ENCODE measurements at places on chromosomes 2 and 18. TPM values are rescaled to one million over a fixed set of nuclear protein-coding genes. Genes with fewer than 3 reads are reported as not detected.

DNA sequence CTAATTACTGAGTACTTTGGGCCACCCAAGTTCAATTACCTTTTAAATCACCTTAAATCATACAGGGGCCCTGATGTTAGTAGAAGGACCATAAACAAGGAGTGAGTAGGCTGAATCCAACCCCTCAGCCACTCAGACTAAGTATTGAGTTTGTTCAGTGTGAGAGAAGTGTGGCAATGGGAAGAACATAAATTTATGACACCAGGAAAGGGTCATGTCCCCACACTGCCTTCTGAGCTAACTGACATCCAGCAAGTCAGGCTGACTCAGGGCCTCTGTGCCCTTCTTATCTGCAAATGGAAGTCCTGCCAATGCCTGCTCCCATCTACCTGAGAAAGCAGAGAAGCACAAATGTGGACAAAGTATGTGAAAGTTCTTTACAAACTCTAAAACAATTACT is 12.9 kb downstream of the PLEKHM3 start:
- DNase-seq: no peak

- peak; percentile 14 for DNase-seq
Measured at GRCh38 chr2:56184500-56185011, 766 bp downstream of the CCDC85A start.

DNA sequence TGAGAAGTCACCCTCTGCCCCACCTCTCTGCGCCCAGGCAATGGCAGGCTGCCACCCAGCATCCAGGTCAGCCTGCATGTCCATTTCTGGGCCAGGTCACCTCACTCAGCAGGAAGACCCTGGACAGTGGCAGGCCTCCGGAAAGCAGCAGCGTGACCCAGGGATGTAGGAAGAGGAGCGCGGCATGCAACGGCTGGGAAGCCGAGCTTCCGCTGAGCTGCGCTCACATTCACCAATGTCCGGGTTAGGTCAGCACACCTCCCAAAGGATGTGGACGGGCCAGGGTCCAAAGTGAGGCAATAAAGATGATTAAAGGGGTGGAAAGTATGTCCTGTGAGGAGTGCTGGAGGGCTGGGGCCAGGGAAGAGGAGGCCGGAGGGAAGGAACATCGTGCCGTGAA is 174.5 kb downstream of the CTIF start:
- peak; percentile 47 for DNase-seq

- DNase-seq: no peak
Measured at GRCh38 chr2:138336146-138336545, 165.4 kb upstream of the SPOPL start.

- no peak for DNase-seq
Measured at GRCh38 chr2:38322224-38322914, 54.7 kb downstream of the ATL2 start.

DNA sequence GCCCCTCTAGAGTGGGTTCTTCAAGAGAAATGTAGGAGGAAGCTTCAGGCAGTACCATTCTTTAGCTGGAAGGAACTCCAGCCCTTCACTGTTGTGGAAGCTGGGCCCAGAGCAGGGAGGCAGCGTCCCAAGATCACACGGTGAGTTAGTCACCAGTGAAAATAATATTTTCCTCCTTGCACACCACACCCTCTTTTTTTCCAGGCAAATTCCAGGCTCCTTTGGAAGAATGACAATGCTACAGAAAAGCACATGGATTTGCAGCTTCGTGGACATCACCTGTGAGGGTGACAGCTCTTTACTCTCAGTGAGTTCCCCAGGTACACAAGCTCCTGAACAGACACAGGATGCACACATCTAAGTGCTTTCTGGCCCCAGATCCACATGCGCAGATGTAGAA is 157.1 kb downstream of the COL6A3 start:
- DNase-seq: peak; percentile 88

GRCh38 chr2:31785876-31786275 is 205.1 kb upstream of the SRD5A2 start:
- no peak for DNase-seq

DNA sequence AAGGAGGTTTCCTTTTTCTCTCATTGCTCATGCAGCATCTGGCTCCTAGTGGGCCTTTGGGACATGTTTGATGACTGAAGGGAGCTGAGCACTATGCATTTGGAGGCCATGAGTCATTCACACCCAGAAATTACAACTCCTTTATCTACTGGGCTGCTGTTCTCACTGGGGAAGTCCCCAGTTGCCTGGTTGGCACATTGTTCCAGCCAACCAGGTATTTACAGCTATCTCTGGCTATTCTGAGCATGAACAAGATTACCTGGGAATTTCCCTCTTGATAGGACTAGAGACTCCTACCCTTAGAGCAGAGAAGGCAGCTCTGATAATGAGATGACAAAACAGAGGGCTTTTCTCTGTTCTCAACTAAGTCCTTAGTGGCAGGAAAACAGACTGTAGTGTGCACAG is 206.5 kb downstream of the SETBP1 start:
- no peak for DNase-seq

DNA sequence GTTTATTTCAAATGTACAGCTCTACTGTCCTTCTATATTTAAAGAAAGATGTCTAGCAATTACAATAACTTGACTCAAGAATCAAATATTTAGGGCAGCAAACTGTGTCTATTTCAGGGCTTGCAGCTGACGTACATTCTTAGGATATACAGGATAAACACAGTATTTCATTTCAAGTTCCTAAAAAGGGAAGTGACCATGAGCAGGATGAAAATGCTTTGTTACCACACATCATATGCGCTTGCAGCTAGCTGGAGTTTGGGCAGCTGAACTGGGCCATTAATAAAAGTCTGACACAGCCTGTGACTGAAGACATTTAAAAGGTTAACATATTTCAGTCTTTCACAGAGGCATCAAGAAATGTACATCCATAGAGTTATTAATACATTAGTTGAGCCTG is 264.6 kb upstream of the TRIB2 start:
- DNase-seq: peak; percentile 78

DNA sequence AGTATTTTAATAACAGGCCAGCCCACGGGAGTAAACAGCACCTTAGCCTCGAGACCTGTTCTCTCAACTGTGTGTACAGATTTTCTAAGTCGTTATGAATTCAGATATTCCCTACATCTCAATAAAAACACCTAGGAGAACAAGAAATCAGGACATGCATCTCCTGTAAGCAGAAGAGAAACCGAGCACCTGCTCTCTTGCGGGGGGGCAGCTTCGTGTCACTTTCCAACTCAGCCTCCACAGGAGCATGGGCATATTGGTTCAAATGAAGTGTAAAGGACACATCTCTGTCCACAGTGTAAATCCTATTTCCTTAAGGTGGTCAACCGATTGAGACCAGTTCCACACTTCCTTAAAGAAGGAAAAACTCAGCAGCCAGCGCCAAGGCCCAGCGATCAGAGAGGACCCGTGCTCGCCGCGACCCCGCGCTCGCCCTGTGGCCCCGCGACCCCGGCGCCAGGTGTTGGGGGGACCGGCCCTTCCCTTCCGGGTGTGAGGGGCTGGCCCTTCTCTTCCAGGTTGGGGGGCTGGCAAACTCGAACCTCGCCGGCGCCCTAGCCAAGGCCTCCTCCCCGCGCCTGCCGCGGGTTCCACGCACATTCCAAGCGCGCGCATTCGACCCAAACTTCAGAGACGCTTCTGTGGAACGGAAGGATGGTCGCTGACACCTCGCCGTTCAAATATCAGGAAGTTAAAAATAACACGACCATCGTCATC is 652 bp downstream of the SH3YL1 start:
- no peak for DNase-seq

GRCh38 chr2:113089916-113090315 is 22.1 kb downstream of the IL1F10 start:
- no peak for DNase-seq

DNA sequence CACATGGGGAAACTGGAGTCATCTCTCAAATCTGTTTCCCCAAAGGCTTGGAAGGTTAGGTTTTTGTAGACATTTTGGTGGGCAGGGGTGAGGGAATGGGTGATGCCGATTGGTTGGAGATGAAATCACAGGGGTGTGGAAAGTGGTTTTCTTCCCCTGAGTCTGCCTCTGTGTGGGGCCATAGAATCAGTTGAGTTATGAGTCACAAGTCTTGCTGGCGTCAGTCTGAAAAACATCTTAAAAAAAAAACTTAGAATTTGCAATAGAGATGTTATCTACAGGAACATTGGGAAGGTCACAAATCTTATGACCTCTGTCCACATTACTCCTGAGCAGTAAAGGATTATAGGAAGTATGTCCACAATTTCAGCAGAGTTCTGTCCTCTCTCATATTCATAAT is 314.6 kb downstream of the CNTNAP5 start:
- no peak for DNase-seq

GRCh38 chr2:14756122-14756541 is 123.6 kb downstream of the LRATD1 start:
- DNase-seq: no peak

DNA sequence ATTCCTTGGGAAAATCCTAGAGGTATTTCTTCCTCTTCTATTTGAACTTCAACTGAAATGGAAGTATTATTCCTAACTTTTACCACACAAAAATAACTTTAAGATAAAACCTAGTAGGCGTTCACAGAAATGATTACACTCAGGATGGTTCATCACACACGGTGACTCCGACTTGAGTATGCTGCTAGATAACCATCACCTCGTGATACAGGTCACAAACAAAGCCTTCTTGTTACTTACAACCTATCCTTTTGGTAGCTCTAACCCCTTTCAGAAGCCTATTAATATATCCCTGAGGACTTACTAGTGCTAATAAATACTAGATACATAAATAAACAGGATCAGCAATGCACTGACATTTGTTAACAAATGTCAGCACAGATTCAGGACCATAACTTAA is 101.0 kb upstream of the DNER start:
- no peak for DNase-seq

DNA sequence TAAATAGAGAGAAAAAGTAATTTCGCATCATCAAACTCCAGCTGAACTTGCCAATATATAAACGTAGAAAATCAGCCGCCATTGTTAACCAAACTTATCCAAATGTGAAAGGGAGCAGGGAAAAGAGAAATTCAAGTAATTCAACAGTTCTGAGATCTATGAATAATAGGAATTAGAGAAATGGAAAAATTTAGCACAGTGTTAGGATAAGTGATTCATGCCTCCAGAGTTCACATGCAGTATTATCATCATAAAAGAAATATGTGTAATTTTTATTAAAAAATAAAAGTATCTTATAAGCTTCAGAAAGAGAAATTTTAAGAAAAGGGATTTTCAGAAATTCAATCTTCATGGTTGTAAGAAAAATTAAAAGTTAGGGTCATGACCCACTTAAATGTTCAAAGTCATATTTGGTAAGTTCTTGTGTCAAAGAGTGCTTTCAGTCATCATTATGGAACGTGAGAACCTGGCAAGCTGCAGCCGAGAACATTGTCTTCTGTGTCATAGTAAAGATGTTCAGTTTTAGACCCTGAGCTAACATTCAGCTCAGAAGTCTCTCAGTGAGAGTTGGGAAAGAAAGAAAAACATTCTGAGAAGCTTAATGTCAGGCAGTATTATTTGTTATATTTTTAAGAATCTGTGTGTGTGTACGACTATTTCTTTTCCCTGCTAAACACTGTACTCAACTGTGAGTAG is 414.3 kb upstream of the RGPD4 start:
- DNase-seq: no peak

- peak; percentile 65 for DNase-seq
Measured at GRCh38 chr2:158600155-158600802, 143.5 kb downstream of the PKP4 start.

Gene KIF1A
- total RNA-seq: 2.2 TPM

Gene CREG2
- total RNA-seq: 3.6 TPM

Gene RAD51AP2
- total RNA-seq: 11.6 TPM

Gene ADAM23
- 3.4 TPM for total RNA-seq

Gene CCDC121
- 10.6 TPM for total RNA-seq

Gene COL3A1
- 35,960 TPM for total RNA-seq

Gene FBXO36
- 0.72 TPM for total RNA-seq

Gene TYW5
- 11.1 TPM for total RNA-seq

All from umbilical cord (tissue), 2 donors.